ENCODE measurements at places on chromosomes 5 and 9.

DNA sequence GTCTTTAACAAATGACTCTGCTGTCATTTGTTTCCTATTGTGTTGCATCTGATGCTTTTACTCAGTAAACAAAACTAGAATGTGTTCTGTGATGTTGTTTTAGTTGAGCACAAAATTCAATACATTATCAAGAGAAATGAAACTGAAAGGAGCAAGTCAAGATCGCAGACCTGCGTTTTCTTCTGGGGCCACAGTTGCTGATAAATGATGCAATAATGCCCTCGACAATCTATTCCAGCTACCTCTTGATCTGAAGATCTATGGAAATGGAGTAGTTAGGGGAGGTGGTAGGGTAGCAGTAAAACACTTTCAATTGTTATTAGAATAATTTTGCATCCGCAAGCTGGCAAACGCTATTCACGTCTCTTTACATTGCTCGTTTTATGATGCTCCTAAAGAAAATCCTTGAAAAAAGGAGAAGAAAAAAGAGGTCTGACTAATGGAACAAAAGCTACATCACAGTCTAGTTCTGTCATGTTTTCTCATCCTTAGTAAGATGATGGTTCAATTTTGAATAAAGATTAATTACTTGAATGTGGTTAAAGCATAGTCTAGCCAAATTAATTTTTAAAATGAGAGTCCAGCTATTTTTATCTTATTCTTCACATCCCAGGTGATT lies 1.6 kb downstream of the ZNF366 start:
- DNase-seq = no peak

DNA sequence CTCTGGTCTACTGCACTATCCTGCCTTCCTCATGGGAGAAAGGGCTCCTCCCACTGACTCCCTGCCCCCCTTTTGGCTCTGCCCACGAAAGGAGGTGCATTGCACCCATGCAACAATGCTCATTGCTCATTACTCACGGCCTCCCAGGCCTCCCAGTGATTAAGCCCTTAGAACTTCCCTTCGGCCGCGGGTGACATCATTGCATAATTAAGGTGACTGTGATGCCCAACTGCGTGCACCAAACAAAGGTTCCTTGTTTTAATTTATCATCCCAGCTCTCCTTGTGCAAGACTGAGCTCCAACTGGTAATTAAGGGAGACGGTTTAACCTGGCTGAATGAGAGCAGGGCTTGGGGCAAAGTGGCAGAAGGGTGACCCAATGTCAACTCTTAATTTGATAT lies 180.4 kb downstream of the GAS1 start:
- no peak for DNase-seq

- DNase-seq = no peak
These were observed 73.7 kb downstream of the GTF3C4 start for GRCh38 chr9:132743931-132744479.

GRCh38 chr9:68755752-68756151 lies 50.7 kb downstream of the PIP5K1B start:
- no peak for DNase-seq

- DNase-seq = no peak
These were observed 167.7 kb downstream of the RGS3 start for GRCh38 chr9:113631137-113631765.

- no peak for DNase-seq
These were observed 52.4 kb upstream of the CTXN3 start for GRCh38 chr5:127596501-127596900.
